H4 (cell line): ENCODE measurements at places on chromosomes 1 and 21.

- no peak for DNase-seq
Measured at GRCh38 chr1:44890007-44890406, 47.0 kb upstream of the PTCH2 start.

- DNase-seq = no peak
Measured at GRCh38 chr21:44394733-44395132, 41.3 kb downstream of the TRPM2 start.

DNA sequence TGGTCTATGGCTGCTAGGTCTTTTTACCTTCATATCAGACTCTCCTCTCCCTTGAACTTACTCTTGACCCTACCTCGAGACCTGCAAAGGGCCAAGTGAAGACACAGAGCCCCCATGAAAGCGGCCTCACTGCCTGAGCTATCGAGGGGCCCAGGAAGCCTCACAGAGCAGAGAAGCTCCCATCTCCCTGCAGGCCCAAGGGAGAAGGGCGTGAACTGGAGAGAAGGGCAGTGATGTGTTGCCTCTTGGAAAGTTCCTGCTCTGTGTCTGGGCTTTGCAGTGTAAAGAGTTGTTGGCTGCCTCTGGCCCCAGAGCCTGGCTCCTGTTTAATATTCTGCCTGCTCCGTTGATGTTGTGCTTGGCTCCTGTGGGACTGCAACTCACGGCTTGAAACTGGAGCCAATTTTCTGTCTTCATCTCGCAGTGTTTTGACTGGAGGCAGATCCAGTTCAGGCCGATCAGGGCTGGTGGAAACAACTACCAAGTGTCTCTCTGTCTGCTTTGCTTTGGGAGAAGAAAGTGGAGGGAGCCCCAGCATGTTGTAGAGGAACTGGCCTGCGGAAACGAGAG lies 4.3 kb downstream of the SERTAD4 start:
- DNase-seq = peak; percentile 25

DNA sequence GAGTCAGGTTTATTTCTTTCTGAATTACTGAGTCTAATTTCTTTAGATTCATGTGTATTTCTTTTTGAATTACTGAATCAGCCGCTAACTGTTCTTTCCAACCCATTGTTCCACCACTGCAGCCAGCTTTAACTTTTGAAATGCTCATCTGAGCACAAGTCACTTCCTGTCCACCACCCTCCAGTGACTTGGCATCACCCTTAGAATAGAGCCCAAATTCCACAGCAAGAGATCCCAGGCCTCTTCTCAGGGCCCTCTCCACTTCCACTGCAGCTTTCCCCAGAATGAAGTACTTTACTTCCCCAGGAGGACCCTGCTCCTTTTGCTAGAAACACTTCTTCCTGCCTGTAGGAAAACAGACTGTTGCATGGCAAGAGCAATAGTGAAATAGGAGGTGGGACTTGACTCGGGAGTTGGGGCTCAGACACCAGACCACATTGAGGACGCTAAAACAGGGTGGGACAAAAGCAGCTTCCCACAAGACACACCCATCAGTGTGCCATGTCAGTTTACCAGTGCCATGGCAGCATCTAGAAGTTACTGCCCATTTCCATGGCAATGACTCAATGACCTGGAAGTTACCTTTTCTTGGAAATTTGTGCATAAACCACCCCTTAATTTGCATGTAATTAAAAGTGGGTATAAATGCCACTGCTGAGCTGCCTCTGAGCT lies 56.5 kb upstream of the ADAR start:
- no peak for DNase-seq

- no peak for DNase-seq
Measured at GRCh38 chr1:222454186-222454585, 93.7 kb downstream of the HHIPL2 start.

GRCh38 chr1:61043010-61043820 lies 39.1 kb upstream of the NFIA start:
- no peak for DNase-seq

DNA sequence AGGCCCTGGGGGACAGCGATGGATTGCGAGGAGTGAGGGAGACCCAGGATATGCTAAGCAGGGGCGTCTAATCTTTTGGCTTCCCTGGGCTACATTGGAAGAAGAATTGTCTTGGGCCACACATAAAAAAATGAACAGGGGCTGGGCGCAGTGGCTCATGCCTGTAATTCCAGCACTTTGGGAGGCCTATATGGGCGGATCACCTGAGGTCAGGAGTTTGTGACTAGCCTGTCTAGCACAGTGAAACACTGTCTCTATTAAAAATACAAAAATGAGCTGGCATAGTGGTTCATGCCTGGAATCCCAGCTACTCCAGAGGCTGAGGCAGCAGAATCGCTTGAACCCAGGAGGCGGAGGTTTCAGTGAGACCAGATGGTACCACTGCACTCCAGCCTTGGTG lies 10.8 kb upstream of the PRAMEF12 start:
- DNase-seq = no peak

DNA sequence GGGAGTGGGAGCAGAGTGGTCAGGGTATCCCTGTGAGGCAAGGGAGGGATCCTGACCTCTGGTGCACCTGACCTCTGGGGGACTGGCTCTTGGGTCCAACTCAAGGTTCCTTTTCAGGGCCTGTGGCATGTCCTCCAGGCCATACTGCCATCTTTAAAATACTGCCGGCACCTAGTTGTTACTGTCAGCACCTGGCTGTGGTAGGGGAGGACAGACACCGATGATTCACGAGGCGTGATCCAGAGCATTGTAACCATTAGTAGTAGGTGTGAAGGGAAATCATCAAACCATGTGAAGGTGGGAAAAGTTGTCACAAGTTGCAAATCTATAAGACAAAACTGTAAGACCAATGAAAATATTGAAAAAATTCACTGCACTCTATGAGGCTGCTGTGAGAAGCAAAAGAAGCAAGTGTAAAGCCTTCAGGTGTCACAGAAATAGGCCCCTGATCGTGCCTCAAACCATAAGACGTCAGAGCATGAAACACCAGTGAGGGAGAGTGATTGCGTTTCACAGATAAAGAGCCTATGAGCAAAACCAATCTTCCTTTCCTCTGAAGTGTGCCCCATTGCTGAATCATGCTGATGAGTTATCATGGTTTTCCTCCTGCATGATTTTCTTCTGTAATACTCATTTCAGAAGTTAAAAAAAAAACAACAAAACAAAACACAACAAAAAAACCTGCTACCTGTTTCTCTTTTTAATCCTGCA lies 55.3 kb downstream of the CDC7 start:
- DNase-seq = peak; percentile 19

- DNase-seq = no peak
Measured at GRCh38 chr1:145942405-145942804, 15.1 kb upstream of the RBM8A start.

- DNase-seq = no peak
Measured at GRCh38 chr1:9373619-9374018, 80.9 kb downstream of the SPSB1 start.

GRCh38 chr1:234840843-234841242 lies 230.9 kb upstream of the IRF2BP2 start:
- DNase-seq = no peak

DNA sequence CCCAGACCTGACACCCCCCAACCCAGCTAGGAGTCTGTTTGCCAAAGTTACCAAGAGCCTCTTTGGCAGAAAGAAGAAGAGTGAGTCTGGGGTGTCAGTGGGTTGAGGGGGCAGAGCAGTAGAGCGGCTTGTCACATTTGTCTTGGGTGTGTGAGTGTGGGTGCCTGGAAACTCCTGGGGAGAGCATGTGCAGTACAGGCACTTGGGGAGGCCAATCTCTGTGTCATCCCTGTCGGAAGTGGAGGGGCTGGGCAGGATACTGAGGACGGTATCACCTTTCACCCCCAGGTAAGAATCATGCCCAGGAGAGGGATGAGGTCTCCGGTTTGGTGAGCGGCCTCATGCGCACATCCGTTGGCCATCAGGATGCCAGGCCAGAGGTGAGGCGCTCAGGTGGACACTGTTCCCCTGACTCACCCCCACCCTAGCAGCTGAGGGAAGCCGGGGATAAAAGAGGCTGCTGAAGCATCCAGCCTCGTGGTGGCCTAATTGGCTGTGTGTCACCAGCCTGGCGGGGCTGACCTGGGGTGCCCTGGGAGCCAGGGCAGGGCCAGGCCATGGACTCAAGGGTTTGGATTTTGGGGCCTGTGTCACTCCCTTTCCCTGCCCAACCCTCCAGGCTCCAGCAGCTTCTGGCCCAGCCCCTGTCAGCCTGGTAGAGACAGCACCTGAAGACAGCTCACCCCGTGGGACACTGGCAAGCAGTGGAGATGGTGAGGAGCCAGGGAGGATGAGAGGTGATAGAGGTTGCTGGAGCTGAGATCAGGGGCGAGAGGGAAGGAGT lies 3.3 kb downstream of the PLK3 start:
- no peak for DNase-seq

- DNase-seq = no peak
Measured at GRCh38 chr1:76260279-76260678, 185.7 kb downstream of the ST6GALNAC3 start.

DNA sequence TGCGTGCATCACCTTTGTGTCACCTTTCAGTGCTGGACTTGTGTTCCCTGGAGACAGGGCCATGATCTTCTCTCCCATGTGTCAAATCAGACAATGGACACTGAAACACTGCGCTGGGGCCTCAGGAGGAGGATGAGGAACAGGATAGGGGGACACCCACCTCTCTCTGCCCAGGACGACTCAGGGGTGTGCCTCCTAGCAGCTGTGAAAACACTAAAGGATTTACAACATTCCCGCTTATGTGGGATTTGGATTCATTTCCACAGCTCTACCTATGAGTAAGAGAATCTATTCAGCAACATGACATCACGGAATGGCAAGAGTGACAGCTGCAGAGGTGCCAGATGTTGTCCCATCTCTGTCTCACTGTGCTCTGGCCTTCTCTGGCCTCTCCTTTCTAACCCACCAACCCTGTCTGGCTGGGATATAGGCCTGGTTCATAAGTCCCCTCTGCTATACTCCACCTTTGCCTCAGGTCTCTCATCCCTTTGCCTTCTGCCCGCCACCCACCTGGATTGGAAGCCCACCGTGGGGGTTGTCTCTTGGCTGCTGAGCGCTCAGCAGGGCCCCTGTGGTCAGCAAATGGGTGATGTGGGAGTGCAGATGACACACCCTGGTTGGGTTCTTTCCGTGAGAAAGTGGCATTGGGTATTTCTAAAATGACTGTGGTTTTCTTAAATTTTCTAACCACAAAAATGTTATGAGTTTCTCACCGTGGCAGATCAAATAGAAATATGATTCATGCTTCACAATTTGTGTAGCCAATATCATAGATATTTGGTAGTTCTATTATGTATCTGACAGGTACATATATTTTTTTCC lies 47.1 kb upstream of the TLR5 start:
- peak; percentile 61 for DNase-seq

- DNase-seq = no peak
Measured at GRCh38 chr1:247966532-247967204, 1.6 kb downstream of the OR2AK2 start.

DNA sequence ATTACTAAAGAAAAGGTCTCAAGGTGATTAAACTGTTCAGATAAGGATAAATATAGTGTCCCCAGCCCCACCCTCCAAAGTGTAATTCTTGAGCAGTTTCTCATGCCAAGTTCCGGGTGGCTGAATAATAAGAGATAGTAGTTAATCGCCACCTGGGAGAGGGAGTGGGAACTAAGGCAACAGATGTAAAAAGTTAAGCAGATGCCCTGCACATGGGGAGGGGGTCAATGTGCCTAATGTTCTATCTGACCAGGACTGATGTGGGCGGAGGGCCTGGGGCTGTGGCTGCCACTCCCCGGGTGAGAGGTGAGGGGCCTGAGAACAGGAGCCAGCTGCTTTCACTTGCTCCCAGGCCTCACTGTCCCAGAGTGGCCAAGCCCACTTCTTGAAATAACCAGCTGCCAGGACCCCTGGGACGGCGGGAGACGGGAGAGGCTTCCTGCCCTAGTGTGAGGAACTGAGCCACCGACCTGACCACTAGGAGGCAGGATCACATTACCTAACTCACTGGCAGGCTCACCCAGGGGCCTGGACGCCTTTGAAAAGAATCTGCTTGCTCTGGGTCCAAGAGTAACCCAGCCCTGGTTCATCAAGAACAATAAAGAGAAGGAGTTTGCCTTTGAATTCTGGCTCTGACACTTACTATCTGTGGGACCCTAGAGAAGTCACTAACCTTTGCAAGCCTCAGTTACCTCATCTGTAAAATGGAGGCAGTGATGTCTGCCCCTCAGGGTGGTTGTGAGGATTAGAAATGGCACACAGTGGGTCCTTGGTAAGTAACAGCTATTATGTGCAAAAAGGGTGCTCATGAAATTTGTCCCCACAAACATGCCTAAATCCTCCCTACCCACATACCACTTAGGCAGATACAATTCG lies 179.2 kb downstream of the ATG4C start:
- peak; percentile 59 for DNase-seq

DNA sequence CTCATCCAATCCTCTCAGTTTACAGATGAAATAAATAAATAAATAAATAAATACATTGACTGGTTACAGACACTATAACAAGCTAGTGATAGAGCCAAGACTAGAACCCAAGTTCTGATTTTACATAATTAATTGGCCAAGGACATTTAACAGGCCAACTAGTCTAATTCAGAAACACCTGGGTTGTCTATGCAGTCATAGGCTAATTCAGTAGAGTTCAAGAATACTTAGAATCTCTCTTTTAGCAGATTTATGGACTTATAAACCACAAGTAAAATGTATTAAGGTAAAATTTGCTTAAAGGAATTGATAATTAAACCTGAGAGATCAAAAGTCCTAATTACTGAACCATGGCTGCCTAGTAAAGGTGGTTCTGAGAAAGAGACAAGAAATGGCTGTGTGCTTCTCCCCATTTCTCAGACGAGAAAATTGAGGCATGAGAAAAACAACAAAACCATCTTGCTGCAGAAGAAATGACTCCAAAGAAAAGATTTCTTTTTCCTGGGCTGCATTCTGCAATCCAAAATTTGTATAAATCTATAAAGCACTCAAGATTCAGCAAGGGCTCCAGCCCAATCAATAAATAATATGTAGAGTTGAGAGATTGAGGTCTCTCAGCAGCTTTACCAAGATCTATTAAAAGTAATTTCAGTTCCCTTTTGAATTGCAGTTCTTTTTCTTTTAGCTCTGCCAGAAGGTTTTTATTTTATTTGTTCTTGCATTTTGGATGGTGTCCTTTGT lies 98.3 kb downstream of the DUSP10 start:
- DNase-seq = no peak

DNA sequence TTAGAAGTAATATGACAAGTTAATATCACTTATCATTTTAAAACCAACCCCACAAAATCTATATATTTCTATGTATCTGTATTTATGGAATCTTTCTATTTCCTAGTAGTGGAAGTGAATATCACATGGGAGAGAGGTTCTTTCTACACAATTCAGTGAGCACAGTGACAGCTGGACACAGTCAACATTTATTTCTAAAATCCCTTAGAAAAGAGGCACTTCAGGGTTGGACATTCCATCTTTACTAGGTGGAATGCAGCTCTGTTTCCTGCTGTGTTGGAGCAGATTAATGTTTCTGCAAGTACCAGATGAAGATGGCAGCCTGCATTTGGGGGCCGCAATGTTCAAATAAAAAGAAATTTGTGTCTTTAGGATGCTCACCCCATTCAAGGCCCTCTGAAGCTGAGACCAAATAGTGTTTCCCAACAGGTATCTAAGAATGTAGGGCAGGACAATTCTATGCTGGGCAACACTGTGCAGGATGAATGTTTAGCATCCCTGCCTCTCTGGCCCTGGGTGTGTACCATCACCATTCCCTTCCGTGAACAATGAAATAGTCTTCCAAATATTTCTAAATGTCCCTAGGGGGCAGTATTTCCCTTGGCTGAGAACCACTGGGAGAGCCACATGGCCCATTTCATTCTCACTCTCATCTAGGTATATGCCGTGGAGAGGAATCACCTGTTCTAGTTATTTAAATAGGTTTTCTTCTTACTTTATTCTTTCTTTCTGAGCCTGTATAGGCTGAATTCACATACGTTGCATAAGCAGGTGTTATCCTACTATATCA lies 394.8 kb downstream of the PRDM2 start:
- DNase-seq = no peak

- DNase-seq = no peak
Measured at GRCh38 chr1:5969168-5969567, 23.1 kb downstream of the NPHP4 start.
